Posterior vena cava (tissue), 2 donors: ENCODE measurements at places on chromosomes 3 and 15. TPM values are rescaled to one million over a fixed set of nuclear protein-coding genes. Genes with fewer than 3 reads are reported as not detected.

DNA sequence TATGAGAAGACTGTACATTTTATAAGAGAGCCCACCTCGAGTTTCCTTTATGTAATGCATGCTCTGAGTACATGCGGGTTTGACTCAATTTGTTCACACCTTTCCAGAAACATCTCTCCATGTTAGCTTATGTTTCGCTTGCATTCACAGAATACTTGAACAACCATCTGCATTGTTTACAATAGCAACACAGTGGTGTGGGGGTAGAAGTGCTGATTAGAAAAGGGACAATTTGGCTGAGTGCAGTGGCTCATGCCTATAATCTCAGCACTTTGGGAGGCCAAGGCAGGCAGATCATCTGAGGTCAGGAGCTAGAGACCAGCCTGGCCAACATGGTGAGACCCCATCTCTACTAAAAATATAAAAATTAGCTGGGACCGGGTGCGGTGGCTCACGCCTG is 60.9 kb downstream of the NCEH1 start:
- no peak for DNase-seq

DNA sequence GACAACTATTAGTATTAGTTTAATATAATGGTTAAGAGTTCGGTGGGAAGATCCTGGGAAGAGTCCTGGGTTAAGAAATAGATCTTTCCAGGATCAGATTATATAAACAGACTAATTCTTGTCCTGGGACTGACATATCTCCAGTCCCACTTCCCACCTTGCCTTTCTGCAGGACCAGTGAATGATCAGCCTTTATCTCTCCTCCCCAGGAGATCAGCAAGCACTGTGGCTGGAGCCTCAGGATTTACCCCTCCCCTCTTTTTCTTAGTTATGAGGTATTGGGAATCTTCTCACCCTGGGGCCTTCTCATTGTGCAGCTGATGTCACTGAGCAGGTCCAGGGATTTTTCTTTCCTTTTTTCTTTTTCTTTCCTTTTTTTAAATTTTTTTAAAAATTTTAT is 135.7 kb upstream of the UMPS start:
- DNase-seq, result no peak

The STRIT1 gene
- not detected for total RNA-seq

- DNase-seq, result peak; percentile 66
Observed at GRCh38 chr3:126153695-126154360, 26.6 kb downstream of the ALDH1L1 start.

The CIB2 gene
- total RNA-seq, result 5.1 TPM

DNA sequence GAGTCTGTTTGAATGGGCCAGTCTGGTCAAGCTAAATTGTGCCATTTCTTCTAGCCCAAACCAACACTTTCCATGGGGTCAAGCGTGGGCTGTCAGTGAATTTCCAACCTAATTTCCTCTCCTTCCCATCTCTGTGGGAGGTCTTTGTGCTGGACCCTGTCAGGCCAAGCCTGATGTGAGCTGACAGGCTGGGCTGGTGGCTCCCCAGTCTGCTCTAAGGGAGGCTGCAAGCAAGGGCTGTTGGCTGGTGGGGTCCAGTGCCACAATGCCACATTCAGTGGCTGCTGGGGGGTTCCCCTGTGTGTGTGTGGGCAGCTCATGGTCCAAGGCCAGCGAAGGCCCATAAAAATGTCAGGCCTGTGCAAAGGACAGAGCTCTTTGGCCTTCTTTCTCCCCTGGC is 216.1 kb downstream of the OPA1 start:
- no peak for DNase-seq

DNA sequence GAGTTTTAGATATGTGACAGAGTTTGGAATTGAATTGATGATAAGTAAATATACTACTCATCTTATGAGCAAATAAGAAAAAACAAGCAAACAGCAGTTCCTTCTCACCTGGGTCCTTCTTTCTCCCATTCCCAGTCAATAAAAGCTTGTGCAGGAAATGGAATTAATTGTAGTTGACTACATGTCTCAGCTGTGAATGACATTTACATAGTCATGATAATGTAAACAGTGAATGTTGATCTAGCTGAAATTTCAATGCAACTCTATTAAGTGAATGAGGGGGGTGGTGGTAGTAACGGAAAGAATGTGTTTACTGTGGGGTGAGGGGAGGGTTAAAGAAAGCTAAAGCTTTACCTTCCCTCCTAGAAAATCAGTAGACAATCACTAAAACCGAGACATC is 76.2 kb downstream of the NFKBIZ start:
- DNase-seq, result no peak

DNA sequence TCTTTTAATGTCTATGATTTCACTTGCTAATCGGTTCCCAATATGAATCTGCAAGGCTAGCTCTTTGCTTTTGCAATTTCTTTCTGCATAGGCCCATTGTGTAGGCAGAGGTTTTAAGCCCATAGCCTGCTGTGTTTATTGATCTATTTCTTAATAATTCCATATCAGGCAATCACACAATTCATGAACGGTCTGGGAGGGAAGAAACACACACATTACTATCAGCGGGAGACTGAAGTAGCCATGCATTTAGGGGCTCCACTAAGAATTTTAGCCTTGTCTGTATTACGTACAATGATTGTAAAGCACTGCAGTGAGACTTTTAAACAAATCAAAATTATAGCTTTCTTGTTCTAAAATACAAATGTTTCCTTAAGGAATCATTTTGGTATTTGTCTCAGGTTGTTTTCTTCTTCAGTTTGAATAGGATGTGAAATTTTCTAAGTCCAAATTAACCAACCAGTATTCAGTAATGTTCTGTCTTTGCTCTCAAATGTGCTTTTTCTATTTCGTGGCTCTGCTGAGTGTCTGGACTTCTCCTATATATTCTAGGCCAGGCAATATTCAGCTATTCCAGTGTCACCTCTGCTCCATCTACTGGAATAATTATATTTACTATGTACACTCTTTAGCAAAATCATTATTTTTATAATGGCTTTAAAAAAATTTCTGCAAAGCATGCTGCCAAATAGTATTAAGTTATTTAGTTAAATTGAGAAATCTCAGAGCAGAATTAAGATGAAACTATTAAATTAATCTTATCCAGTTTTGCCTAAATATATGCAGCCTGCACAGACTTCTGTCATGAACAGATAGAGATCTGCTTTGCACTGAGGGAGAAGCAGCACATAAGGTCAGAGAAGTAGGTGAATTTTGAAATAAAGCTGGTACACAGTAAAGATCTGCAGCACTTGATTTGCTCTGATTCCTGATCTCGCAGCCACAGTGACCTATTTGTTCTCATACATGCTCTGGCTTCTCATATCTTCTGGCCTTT is 103.0 kb upstream of the NAALADL2 start:
- DNase-seq, result no peak

The HCLS1 gene
- 33.8 TPM for total RNA-seq

GRCh38 chr3:65552434-65552833 is 486.3 kb downstream of the MAGI1 start:
- DNase-seq, result no peak

DNA sequence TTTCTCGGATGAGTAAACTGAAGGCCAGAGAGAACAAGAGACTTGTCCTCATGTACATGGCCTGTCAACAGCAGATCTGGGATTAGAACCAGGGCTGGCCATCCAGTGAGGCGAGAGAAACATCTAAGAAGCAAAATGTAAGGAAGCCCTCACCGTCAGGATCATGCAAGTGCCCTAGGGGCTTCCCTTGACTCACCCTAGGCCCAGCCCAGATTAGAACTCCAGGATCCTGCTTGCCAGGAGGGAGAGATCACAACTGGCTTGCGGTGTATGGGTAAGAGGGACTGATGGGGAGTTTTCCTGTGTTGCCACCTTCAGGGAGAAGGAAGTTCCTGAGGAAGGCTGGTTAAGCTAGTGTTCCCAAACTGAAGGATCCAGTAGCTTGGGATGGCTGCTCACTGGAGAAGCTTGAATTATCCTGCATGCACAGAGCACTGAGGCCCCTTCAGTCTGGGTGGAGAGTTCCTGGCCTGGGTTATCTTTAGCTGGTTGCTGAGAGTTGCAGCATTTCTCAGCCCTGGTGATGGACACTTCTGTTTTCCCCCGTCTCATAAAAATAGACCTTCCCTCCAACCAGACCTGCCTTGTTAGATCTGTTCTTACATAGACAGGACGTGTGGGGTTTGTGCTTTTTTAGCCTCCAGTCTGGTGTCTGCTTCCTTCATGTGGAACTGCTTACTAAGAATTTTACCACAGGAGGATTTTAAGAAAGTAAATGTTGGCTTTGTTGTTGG is 28.2 kb upstream of the XIRP1 start:
- no peak for DNase-seq

GRCh38 chr15:89330119-89330518 is 4.5 kb downstream of the POLG start:
- peak; percentile 52 for DNase-seq

The WDR73 gene
- 18.7 TPM for total RNA-seq

The ARL6 gene
- 7.7 TPM for total RNA-seq

DNA sequence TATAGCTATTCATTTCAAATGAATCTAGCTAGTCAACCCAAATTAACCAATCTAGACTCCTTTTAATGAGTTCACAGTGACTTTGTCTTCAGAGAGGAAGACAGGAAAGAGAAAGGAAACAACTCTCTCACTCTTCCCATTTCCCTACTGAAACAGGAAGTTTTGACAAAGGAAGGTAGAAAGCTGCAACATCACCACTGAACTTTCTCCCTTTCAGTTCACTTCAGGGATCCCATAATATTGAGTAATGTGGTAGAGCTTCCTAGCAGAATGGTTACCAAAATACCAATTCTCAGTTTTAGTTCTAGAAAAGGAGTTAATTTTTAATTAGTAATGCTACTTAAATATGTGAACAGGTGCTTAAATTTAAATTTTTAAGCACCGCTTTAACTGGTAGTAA is 7.5 kb downstream of the VPS13C start:
- DNase-seq, result no peak

The SAXO2 gene
- 5.8 TPM for total RNA-seq

GRCh38 chr3:168475704-168476103 is 380.0 kb upstream of the GOLIM4 start:
- no peak for DNase-seq

GRCh38 chr3:16354291-16354690 is 89.3 kb downstream of the OXNAD1 start:
- DNase-seq, result no peak

- no peak for DNase-seq
Observed at GRCh38 chr15:74793135-74794028, 11.5 kb downstream of the CSK start.

DNA sequence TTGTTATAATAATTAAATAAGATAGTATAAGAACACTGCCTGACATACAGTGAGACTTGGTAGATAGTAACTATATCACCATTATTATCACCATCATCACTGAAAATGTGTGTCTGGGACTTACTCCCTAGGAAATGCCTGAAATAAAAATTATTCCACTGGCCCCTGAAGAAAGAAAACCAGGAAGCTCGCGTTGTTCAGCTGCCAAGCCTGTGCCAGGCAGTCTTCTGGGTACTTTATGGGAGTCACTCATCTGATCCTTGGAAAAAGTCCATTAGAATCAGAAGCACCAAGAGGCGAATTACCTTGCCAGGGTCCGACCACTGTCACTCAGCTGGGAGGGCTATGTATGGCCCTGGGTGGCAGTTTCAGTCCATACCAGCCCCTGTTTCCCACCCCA is 220.3 kb upstream of the TPM1 start:
- DNase-seq, result no peak

GRCh38 chr3:32457971-32458471 is 44.6 kb downstream of the CMTM6 start:
- no peak for DNase-seq

DNA sequence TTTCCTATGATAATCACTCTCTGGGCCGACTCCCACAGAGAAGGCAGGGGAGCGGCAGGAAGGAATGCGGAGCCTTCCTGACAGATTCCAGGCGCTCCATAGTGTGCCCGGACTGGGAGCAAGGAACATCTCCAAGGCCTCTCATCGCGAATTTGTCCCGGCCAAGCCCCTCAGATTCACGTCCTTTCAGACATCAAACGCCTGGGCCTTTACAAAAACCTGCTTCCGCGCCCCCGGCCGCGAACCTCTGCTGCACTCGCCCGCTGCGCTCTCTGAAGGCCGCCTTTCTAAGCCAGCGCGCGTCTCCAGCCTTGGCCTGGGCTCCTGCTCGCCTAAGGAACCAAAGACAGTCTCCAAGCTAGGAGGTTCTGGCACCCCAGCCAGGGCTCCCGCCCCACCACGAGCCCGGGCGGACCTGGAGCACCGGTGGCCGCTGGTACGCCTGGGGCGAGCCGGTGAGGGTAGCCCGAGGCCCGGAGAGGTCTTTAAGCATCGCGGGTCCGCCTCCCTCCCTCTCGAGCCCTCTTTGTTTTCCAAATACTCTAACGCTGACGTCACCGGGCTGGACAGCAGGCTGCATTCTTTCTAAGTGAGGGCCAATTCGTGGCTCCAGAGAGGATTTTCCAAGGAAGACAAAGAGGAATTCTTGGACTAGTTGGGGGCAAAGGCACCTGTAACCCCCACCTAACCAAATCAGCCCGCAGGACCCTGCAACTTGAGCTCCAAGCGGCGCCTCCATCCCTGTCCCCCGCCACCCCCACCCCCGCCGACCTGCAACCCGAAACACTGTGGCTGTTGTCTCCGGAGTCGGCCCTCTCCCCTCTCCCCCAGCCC is 759 bp downstream of the AMOTL2 start:
- DNase-seq, result peak; percentile 92

GRCh38 chr15:91471468-91471867 is 371.4 kb downstream of the SV2B start:
- DNase-seq, result no peak

GRCh38 chr3:127337001-127337400 is 49.2 kb upstream of the PRR20G start:
- DNase-seq, result no peak

The GOLGA6L4 gene
- 5.0 TPM for total RNA-seq

DNA sequence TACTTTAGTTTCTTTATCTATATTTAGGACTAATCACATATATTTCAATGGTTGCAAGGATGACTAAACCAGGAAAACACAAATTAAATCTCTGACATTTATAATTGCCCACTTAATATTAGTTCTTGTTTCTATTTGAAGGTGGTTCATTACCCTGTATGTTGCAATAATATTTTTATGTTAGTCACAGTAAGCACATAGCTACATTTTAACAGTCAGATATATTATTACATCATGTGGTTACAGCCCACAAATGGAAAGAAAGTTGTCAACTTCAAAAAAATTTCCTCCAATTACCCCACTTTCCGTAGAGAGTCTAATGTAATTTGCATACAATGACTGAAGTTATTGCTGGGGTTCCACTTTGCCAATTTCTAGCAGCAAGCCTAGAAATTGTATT is 114.6 kb downstream of the TUSC7 start:
- no peak for DNase-seq

The LRRIQ4 gene
- total RNA-seq, result not detected

DNA sequence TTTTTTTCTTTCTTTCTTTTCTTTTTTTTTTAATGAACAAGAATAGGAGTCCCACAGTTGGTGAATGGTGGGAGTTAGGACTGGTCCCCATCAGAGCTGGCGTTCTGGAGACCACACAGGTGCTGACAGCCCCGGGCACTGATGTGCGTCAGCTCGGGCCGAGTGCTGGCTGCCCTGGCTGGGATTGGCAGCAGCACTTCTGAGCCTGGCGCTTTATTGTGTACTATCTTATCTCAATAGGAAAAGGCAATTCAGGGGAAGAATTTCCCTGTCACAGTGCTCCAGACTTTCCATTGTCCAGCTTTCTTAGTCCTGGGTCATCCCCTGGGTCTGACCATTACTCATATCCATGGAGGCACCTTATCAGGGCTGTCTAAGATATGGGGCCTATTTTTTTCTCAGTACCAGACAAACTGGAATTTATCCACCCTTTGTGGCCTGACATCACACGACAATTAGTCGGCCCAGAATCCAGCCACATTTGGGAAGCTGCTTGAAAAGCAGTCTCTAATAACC is 54.1 kb downstream of the TMEM44 start:
- no peak for DNase-seq

- DNase-seq, result peak; percentile 99
Observed at GRCh38 chr3:66998113-66998903, at the start of gene KBTBD8. Gene KBTBD8, plus strand, starts transcription at chr3:66998307. Its CDS starts 49 bp downstream, at chr3:66998356.

The TICRR gene
- total RNA-seq, result 0.10 TPM
